Muscle of back (tissue), 13 donors: ENCODE measurements at places on chromosomes 12 and 14.

DNA sequence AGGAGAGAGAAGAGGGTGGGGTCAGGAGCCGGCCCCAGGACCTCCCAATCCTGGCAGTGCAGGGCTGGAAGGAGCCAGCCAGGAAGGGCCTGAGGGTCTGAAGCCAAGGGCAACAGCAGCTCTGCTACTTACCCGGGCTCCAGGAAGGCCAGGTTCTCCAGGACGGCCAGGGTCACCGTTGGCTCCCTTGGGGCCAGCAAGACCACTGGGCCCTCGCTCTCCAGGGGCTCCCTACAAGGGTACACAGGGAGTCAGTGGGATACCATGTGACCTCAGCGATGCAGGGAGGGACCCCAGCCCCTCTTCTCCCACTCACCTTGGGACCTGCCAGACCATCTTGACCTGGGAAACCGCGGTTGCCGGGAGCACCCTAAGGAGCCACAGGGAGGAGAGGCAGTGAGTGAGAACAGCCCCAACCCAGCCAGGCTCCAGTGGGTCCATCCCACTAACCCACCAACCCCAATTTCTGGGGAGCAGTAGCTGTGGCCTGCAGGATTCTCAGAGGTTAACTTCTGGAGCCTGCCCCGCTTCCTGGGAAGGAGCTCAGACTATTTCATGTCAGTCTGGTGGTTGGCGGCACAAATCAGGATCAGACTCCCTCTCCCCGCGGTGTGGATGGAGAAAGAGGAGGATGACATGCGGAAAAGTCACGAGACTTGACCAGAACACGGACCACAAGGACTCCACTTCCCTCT lies 18.5 kb downstream of the COL2A1 start:
- DNase-seq, result no peak

DNA sequence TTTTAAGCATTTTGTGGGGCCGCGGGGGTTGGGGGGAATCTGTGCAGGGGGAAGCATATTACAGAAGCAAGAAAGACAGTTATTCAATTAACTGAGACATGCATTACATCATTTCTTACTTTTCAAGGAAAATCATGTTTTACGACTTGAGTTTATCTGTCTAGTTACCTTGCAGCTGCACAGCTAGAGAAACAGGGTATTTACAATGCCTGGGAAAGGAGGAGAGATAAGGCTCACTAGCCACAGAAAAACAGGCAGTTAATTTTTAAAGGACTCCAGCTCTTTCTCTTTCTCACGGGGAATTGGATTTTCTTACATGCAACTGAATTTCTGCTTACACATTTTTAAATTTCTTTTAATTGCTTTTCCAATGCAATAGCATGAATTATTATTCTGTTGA lies 22.2 kb downstream of the FCF1 start:
- DNase-seq, result no peak

- DNase-seq, result no peak
These were observed at the start of gene GNB3 for GRCh38 chr12:6840761-6841515. GNB3 (plus strand) TSS chr12:6840925; CDS start chr12:6841288, 363 bp downstream.

DNA sequence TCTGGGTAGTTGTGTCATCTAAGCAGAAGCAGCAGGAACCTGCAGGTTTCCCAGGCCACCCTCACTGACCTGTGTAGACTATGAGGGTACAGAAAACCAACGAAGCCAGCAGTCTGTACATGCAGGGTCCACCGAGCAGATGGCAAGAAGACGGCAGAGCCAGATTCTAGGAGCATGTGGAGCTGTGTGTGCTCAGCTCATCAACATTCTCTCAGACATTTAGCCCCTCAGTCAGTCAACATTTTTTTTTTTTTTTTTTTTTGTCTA lies 7.3 kb upstream of the ASIC1 start:
- no peak for DNase-seq

DNA sequence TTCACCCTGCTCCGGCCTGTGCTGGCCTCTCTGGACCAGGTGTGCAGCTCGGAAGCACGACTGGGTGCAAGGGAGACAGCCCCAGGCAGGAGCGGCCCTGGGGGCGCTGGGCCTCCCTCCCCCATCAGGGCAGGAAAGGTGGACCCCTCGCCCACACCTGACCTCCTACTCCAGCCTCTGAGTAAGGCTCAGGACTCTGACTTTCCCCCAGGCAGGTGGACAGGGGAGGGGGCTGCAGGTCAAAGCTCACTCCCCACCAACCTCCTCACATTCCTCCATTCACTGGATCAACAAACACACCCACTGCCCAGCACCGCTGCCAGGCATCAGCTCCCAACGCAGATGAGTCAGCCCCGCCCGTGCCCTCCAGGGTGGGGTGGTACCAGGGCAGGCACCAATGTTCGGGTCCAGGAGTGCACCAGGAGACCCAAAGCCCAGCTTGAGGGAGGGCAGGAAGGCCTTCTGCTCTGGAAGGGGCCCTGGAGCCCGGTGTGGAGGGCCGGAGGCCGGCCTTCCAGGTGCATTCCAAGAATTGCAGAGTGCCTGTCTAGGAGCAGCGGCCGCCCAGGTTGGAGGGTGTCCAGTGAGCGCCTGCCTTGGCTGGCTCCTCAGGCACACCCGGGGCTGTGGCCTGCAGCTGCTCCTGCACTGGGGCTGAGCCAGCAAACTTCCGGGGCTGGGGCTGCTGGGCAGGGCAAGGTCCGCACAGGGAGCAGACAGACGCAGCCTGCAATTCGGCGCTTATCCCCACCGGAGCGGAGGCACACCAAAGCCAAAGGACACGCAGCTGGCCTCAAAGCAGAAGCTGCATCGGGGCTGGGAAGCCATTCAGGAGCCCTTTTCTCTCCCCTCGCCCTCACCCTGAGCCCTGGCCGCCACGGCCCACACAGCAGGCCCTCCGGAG lies 1.6 kb upstream of the INF2 start:
- peak; percentile 78 for DNase-seq

- no peak for DNase-seq
These were observed 149.5 kb upstream of the PELI2 start for GRCh38 chr14:55968741-55969140.

- DNase-seq, result no peak
These were observed 11.4 kb downstream of the PYGL start for GRCh38 chr14:50932592-50933495.

DNA sequence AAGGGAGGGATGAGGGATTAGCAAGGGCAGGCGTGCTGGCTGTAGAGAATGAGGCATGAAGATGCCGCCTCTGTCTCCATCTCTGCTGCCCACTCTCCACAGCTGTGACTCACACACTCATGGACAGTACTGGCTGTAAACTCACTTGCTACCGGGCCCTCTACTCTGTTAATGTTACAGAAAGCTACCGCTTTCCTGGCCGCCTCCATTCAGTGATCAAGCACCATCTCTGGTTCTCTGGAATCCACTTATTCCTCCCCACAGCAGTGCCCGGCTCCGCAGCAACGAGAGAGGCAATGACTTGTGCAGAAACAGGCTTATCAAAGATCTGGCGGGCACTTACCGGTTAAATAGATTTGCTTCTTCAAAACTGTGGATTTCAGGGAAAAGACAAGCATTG lies 34.8 kb downstream of the AMN start:
- no peak for DNase-seq

GRCh38 chr12:119363490-119363889 lies 29.0 kb downstream of the CCDC60 start:
- no peak for DNase-seq

GRCh38 chr12:905261-906031 lies 44.0 kb downstream of the RAD52 start:
- no peak for DNase-seq

GRCh38 chr14:77033622-77034589 lies 5.4 kb upstream of the IRF2BPL start:
- DNase-seq, result no peak

DNA sequence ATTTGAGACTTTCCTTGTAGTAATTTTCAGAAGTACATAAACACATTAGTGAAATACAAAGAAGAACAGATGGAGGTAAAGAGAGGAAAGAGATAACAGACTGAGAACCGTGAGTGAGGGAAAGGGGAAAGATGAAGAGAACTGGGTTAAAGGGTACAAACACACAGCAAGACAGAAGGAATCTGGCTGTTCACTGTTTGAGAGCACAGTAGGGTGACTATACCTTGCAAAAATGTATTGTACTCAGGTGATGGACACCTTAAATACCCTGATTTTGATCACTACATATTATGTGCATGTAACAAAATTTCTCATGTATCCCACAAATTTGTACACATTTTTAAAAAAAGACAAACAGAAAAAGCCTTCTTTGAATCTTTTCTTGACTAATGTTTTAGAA lies 2.7 kb upstream of the TRHDE start:
- DNase-seq, result no peak

GRCh38 chr12:82486524-82487235 lies 128.4 kb downstream of the METTL25 start:
- no peak for DNase-seq

- no peak for DNase-seq
These were observed 6.8 kb downstream of the CDKL1 start for GRCh38 chr14:50389668-50390441.

GRCh38 chr14:52011523-52011922 lies 22.2 kb downstream of the RTRAF start:
- no peak for DNase-seq

- no peak for DNase-seq
These were observed 17.2 kb upstream of the CCER1 start for GRCh38 chr12:90972226-90972625.

GRCh38 chr12:5506821-5507231 lies 74.9 kb downstream of the NTF3 start:
- peak; percentile 49 for DNase-seq

- no peak for DNase-seq
These were observed 98.5 kb downstream of the ADGRD1 start for GRCh38 chr12:131052063-131052781.

DNA sequence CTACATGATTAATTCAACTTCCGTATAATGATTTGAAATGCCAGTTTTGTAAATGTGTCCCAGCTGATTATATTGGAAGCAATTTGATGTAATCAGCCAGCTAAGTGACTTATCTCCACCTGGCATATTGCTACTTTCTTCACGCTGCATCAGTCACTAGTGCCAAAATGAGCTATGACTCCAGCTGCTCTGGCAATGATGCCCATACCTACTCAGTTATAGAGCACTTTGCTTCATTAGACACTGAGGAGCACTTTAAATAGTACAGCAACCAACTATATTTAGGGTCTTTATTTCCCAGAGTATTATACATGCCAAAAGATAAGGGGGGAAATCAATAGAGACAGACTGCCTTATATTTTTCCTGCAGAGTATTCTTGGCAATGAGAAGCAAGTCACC lies 67.9 kb upstream of the LIN7A start:
- peak; percentile 18 for DNase-seq

- DNase-seq, result no peak
These were observed 3.1 kb downstream of the DDIT3 start for GRCh38 chr12:57517187-57517586.

DNA sequence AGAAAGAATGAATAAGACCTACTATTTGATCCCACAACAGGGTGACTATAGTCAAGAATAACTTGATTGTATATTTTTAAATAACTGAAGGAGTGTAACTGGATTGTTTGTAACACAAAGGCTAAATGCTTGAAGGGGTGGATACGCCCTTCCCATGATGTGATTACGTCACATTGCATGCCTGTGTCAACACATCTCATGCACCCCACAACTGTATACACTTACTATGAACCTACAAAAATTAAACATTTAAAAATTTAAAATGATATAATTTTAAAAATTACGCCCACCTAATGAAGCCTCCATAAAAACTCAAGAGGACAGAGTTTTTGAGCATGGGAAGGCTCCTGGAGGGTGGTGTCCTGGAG lies 94.5 kb downstream of the SCARB1 start:
- no peak for DNase-seq

GRCh38 chr14:61101803-61102548 lies 120.9 kb downstream of the SLC38A6 start:
- no peak for DNase-seq

DNA sequence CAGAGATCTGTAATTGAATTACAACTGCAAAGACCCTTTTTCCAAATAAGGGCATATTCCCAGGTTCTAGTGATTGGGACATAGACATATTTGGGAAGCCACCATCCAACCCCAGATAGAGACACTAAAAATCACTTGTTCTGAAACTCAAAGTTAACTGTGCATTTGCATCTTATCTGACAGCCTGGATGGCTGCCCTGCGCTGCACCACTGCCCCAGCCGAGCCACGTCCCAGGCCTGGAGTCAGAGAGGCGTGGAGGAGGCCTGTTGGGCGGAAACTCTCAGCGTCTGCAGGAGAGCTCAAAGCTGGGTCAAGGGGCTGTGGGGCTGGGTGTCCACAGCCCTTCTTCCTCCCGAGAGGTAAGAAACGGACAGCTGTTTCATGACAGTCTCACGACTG lies 124.4 kb downstream of the RIMBP2 start:
- DNase-seq, result no peak

GRCh38 chr14:60197629-60198303 lies 32.6 kb upstream of the DHRS7 start:
- no peak for DNase-seq

- DNase-seq, result no peak
These were observed 30.7 kb downstream of the CRADD start for GRCh38 chr12:93707836-93708235.

DNA sequence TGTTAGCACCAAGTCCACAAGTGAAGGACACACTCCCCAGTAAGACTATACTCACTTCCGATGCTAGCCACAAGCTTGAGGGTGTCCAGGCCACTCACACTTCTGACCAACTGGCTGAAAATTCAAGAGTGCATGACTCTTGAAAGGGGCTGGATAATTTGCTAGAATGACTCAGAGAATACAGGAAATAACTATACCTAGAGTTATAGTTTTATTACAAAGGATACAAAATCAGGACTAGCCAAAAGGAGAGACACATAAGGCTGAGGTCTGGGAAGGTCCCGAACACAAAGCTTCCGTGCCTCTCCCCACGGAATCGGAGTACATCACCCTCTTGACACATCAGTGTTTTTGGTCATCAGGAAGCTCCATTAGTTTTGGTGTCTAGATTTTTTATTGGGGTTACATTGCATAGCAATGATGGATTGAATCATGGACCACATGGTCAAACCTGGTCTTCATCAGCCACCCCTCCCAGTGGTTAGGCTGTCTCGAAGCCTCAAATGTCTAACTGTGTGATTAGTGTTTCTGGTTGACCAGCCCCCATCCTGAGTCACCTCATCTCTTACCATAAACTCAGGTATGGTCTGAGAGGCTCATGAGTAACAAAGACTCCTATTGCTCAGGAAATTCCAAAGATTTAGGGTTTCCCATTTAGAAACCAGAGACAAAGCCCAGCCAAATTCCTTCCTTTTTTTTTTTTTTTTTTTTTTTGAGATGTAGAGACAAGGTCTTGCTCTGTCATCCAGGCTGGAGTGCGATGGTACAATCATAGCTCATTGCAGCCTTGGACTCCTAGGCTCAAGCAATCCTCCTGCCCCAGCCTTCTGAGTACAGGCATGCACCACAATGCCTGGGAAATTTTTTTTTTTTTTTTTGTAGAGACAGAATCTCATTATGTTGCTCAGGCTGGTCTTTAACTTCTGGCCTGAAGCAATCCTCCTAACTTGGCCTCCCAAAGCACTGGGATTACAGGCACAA lies 472.0 kb upstream of the TBX3 start:
- DNase-seq, result peak; percentile 95

DNA sequence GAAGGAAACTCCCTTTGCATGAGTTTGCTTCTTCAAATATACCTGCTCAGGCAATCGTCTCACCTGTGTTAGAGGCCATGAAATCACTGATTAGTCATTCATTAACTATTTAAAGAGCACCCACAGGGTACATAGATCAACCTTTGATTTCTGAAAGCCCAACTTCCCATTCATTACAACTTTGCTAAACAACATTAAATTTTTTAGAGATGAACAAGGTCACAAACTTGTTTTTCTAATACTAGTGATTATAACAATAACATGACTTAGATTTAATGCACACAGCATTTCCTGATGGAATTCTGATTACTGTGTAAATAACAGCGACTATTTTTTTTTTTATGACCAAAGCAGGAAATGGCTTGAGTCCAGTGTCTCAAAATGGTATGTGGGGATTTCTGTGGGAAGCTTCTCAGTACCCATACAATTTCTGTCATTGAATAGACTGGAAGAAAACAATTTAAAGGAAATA lies 5.4 kb upstream of the ERO1A start:
- DNase-seq, result no peak
